ENCODE measurements at places on chromosomes 2 and 18.

DNA sequence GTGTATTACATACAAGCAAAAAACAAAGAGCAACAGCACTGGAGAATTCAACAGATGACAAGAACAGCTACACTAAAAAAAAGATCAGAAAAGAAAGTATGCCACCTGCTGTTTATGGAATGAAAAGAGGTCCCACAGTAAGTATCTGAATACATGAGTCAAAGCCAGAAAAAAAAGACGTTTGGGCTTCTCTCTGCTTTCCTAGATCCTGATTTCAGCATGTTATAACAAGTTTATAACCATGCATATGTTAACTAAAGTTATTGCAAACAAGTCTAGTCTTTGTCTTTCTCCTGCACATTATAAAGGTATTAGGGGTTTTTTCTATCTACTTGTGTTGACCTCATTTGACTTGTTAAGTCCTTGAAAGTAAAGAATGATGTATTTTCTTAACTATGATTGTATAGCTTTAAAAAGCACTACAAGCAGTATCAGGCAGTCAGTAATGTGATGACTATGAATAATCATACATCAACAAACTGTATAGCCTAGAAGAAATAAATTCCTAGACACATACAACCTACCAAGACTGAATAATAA, 108.5 kb upstream of the COL5A2 start:
- DNase-seq: no peak

GRCh38 chr2:208253600-208254117, 1.2 kb downstream of the IDH1 start:
- DNase-seq: no peak

- DNase-seq: no peak
Observed at GRCh38 chr18:60585670-60586069, 213.1 kb upstream of the MC4R start.

- no peak for DNase-seq
Observed at GRCh38 chr2:25032094-25032493, 9.8 kb upstream of the EFR3B start.

DNA sequence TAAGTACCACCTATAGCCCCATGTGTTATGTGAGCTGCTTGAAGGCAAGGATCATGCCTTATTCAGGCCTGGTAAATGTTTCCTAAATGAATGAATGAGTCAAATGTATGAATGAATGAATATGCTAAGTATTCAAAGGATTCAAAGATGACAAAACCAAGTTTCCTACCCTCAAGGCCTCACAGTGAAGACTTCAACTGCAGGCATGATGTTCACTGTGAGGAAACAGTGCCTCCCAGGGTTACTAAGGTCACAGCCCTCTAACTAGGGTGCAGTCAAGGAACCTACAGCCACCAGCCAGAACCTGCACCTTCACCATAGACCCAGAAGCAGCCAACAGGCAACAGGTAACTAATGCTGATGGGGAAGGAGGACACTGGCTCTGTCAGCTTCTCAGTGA, 69.3 kb downstream of the SUMO1 start:
- no peak for DNase-seq

DNA sequence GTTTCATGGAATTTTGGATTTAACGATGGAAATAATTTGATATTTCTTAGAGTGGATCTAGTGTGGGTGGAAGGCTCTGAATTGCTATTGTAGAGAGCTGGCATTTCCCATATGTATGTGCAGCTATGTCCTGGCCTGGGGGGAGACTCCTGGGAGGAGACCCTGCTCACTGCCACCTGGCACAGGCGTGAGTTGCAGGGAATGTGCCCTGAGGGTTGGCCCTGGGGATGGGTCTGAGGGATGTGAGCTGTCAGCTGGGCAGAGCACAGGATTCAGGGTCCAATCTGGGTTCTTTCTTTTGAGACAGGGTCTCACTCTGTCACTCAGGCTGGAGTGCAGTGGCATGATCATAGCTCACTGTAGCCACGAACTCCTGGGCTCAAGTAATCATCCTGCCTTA, 120.2 kb downstream of the CLIP4 start:
- no peak for DNase-seq

- no peak for DNase-seq
Observed at GRCh38 chr2:207768168-207768865, 1.4 kb downstream of the FZD5 start.

- no peak for DNase-seq
Observed at GRCh38 chr2:198657512-198658121, 800.1 kb downstream of the SATB2 start.

DNA sequence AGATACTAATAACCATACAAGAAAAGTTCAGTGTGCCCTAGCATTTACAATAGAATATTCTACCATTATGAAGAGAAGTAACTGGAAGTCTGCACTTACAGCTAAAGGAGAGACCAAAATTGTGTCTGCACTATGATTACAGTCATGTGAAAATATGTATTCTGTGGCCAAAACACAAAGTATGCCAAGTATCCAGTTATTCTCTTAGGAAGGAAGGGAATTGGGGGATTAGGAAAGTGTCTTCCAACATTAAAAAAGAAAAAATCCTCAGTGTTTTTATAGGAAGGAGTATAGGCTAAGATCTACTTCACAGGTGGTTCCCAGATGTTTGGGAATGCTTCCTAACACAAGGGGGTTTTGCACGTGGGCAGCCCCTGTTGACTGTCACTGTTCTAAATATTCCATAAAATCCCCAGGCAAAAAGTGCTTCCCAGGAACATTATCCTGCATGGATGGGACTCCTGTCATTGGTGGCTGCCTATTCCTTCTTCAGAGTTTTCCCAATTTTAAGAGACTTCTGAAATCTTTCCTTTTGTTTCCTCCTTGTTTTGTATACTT, 180.2 kb upstream of the KLHL29 start:
- no peak for DNase-seq

- no peak for DNase-seq
Observed at GRCh38 chr18:32258558-32259204, 68.8 kb downstream of the MEP1B start.

DNA sequence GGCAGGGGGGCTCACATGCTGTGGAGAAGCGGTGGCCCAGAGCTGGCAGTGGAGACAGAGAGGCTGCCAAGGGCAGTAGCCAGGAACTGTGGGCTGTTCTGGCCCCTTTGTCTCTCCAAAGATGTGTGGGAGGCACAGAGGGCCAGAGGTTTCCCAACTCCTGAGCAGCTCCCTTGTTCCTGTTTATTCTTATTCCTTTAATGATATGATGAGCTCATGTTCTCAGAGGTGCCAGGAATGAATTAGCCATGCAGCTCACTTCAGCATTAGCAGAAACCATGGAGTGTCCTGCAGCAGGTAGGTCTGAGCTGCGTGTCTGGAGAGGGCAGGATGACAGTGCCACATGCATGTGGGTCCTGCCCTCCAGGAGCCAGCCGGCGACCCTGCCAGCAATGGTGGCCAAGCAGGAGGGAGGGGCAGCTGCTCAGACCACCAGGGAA, 77.9 kb upstream of the FZD7 start:
- no peak for DNase-seq

DNA sequence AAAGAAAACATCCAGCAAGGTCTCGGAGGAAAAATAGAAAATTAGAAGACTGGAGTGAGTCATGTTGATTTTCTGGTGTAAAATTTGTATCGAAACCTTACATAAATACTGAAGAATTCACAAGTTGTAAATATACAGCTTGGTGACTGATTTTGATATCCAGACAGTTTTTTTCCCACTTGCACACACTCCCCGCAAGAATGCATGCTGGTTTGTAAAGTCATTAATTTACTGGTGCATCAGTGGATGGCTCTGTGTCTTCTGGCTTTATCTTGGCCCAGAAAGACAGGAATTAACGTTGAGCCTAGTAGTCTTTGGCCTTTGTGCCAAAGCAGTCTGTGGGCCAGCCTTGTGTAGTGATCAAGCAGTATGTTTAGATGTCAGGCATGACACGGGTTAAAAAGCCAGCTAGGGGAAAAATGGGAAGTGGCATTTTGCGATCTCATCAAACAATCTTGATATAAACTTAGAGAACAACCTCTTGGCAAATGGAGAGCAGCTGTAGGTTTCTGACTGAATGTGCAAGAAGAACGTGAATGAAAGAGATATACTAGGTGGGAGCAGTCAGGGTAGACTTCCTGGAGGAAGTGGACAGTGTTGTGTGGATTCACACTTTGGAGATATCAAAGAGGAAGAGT, 22.7 kb upstream of the CASP8 start:
- no peak for DNase-seq

- no peak for DNase-seq
Observed at GRCh38 chr2:101608408-101609310, 88.8 kb upstream of the MAP4K4 start.

DNA sequence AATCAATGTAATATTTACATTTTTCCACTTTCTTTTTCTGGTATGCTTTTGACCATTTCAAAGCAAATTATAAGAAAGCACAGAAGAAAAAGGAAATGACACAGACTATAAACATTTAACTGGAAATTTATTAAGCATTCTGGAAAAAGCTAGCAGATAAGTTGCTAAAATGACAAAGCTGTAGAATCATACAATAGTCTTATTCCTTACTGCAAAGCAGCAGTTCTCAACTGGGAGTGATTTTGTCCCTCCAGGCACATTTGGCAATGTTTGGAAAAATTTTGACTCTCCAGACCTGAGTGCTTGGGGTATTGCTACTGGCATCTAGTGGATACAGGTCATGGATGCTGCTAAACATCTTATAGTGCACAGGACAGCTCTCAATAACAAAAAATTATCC, 75.1 kb downstream of the MBD5 start:
- DNase-seq: no peak

- DNase-seq: no peak
Observed at GRCh38 chr2:236714080-236714479, 144.5 kb downstream of the ACKR3 start.

DNA sequence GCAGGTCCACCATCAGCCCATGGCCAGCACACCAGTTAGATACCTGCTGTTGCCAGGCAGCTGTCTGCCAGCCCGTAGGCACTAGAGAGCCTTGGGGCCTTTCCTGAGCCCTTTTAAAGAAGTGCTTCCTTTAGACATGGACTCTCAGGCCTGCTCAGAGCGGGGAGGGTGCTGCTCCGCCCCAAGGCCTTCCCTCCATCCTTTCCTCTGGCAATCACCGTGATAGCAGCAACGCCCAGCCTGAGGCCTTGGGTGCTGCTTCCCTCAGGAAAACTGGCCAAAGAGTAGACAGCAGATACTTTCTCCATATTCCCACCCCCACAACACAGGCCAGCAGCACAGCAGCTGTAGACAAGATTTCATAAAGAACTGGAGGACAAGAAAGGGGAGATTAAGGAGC, 22.3 kb upstream of the C1QL2 start:
- no peak for DNase-seq

DNA sequence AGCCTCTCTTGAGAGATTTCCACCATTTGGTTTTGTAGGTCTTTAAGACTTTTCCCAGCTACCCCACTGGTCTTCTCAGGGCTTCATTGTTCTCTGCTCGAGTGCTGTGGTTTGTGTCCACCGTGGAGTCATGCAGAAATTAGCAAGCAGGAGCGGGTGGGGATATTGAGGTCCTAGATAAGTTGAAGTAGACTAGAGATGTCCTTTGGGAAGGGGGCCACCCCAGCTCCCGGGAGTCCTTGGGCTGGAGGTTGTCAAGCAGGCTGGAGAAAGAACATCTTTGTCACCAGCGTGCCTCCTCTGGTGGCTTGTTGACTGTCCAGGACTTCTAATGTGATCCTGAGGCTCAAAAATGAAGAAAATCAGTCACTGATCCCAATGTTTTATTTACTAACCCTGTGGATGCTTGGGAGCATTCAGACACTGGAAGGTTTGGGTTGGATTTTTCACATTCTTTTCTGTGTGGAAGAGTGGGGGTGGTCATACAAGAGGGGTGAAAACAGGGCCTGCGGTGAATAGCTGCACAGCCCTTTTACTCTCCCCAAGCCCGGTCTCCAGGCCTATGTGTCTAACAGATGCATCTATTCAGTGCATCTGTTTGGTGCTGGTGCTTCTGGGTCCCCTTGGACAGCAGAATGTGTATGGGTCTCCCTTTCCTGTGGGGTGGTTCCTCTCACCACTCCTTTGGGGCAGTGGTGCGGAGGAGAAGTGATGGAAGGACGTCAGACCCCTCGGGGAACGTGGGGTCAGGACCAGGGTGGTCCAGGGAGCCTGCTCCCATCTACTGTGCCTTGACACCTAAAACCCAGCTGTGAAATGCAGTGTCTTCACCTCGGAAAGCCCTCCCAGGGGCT, 208.1 kb downstream of the KLHL29 start:
- DNase-seq: no peak

- no peak for DNase-seq
Observed at GRCh38 chr2:206989311-206989710, 50.0 kb downstream of the CPO start.

- no peak for DNase-seq
Observed at GRCh38 chr2:112141626-112142007, 3.4 kb downstream of the FBLN7 start.

DNA sequence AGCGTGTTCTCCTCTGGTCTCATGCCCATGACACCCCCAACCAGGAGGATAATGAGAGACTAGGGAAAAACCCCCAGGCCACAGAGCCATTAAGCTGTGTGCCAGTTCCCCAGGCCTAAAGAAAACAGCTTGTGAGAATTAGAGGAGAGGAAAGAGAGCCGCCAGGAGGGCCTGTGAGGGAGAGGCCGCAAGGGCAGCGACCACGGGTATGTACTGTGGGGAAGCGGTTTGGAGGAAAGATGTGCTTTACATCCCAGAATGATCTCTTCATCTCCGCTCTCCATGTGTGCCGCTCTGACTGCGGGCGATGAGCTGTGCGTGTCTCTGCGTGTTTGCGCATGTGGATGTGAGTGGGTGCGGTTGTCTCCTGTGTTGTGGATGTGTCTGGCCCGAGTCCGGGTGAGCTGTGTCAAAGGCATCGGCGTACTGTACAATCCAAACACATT, 82.9 kb downstream of the DYSF start:
- no peak for DNase-seq

DNA sequence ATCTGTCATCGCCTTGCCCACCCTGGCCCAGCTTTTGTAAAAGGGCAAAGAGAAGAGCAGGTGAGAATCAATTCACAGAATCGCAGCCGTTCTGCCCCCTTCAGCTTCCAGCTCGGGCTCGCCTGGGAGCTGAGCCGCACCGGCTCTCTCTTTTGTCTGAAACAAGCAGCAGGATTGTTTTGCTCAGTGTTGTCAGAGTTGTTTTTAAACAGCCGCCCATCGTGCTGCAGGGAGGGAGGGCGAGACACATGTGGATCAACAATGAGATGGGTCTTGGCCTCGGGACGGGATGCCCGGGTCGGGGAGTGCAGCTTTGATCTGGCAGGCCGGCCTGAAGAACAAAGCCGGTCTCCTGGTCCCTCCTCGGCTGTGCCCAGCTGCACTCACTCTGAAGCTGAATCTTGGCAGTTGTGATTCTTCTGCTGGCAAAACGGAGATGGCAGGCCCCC, 39.7 kb upstream of the HDAC4 start:
- no peak for DNase-seq

DNA sequence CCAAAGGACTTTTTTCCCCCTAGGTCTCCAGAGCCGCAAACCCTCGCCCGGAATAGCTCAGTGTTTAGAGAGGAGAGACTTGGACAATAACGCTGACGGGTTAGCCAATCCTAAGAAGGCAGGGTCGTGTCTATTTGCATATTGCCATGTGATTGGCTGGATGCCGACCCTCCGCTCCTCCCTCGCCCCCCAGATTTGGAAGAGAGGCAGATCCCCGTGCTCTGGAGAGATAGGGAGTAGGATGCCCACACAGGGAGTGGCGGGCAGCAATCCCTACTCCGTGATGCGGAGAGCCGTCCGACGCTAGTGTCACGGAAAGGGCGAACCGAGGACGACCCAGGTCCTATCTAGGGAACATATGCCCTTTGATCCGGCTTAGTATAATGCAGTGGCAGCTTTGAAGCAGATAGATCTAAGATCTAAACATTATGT, 1.4 kb downstream of the WNT6 start:
- no peak for DNase-seq

Data from activated T-helper 9 cell treated with anti-CD3 and anti-CD28 coated beads, Interleukin-2, amount 50 U/mL, for 16 hours (primary cell).